Muscle of back (tissue), 13 donors: ENCODE measurements at places on chromosomes 5 and 9. TPM values are rescaled to one million over a fixed set of nuclear protein-coding genes. Genes with fewer than 3 reads are reported as not detected.

The APBA1 gene
- 7.7 TPM for polyA plus RNA-seq

The HMGCS1 gene
- polyA plus RNA-seq: 49.3 TPM

The EXOSC3 gene
- 21.6 TPM for polyA plus RNA-seq

The PCDHA7 gene
- polyA plus RNA-seq: 0.07 TPM

The EGFLAM gene
- 38.6 TPM for polyA plus RNA-seq

The PDCD1LG2 gene
- 3.1 TPM for polyA plus RNA-seq

The NNT gene
- 93.0 TPM for polyA plus RNA-seq

The COL27A1 gene
- 28.5 TPM for polyA plus RNA-seq

The C5orf52 gene
- polyA plus RNA-seq: not detected

The TMEM171 gene
- polyA plus RNA-seq: 0.50 TPM

The FREM1 gene
- polyA plus RNA-seq: 25.2 TPM

The CAMK4 gene
- 7.9 TPM for polyA plus RNA-seq

The SOX30 gene
- 0.63 TPM for polyA plus RNA-seq

The IGFBPL1 gene
- polyA plus RNA-seq: 0.55 TPM
